SW 1271 (cell line): ENCODE measurements at places on chromosomes 5 and 9.

DNA sequence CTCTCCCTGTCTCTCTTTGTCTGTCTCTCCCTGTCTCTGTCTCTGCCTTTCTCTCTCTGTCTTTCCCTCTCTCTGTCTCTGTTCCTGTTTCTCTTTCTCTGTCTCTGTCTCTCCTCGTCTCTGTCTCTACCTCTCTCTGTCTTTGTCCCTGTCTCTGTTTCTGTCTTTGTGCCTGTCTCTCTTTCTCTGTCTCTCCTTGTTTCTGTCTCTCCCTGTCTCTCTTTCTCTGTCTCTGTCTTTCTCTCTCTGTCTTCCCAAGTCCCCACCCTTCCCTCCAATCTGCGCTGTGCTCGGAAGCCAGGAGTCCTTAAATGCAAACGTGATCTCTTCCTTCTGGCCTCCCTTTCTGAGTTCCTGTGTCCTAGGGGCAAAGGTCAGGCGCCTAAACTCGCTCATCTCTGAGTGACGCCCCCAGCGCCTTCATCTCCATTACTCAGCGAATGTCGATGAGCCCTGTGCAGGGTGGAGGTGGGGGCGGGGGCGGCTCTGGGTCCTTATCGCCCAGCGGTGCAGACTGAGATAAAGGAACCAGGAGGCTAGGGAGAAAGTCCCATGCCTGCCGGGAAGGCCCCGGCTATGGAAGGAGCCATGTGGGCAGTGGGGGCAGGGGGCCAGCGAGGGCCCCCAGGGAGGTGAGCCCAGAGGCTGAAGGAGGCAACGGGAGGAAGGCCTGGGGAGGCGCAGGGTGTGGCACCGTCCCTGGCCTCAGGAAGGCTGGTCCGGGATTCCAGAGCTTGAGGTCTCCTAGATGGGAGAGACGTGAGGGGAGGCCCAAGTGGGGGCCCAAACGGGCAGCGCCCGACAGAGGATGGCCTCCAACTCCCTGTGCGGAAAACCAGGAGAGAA is 1.5 kb upstream of the SLC6A19 start:
- no peak for DNase-seq

DNA sequence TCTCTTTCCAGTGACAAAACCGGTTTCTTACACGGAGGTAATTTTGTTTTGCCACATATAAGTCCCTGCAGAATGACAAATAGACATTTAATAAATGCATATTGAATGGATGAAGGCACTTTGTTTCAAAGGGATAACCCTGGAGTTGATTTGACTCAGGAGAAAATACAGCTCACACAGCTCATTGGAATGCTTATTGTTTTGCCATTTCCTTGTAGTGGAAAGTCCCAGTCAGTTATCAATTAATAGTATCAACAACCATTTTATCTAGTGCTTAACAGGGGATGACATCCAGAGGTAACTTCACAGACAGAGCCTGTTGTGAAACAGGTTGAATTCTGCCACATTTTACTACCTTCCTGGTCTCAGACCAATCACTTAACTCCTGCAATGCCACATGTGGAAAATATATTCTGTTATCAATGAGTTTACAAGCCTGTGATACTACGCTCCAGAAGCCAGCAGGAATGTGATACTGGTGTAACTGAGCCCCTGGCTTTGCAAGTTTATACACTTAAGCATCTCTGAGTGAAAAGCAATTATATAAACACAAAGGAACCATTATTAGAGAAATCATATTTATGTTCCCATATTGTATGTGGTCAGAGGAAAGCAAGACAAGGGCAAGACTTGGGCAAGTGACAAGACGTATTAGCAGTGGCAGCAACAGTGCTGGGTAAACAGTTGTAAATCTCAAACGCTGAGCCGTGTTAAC is 123.1 kb upstream of the ANKRD55 start:
- DNase-seq, result no peak

GRCh38 chr9:137217276-137218211 is 4.5 kb downstream of the RNF208 start:
- peak; percentile 89 for DNase-seq

GRCh38 chr5:125093776-125094175 is 347.3 kb upstream of the ZNF608 start:
- DNase-seq, result peak; percentile 39

DNA sequence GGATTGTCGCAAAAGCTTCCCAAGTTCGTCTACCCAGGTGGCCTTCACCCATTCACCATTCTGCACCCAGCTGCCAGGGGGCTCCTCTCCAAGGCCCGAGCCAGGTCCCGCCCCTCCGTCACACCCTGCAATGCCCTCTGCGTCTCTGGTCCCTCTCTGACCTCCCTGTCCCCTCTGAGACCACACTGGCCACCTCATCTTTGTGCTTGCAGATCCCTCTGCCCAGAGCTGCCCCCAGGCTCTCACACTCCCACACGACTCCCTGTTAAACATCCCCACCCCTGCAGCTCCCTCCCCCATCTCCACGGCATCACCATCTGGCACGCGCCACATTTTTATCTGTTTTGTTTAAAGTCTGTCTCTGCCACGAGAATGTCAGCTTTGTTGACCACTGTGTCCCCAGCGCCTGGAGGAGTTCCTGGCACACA is 243.6 kb downstream of the PBX3 start:
- DNase-seq, result no peak

- DNase-seq, result no peak
Measured at GRCh38 chr5:179008667-179009066, 13.5 kb upstream of the GRM6 start.

DNA sequence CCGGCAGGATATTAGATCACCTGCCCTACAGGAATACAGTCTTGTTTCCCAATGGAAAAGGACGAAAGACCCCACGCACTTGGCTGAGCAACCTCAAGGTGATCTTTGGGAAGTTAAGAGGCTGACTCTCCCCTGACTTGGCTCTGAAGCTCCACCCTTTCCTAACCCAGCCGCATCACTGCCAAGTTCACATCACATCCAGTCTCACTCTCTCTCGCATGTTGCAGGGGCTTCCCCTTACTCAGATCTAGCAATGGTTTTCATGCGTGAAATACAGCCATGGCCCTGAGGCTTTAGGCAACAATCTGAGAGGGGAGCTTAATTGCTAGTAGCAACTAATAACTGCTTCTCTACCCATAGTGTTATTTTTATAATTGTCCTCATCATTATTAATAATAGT is 211.6 kb downstream of the DOCK8 start:
- DNase-seq, result no peak

DNA sequence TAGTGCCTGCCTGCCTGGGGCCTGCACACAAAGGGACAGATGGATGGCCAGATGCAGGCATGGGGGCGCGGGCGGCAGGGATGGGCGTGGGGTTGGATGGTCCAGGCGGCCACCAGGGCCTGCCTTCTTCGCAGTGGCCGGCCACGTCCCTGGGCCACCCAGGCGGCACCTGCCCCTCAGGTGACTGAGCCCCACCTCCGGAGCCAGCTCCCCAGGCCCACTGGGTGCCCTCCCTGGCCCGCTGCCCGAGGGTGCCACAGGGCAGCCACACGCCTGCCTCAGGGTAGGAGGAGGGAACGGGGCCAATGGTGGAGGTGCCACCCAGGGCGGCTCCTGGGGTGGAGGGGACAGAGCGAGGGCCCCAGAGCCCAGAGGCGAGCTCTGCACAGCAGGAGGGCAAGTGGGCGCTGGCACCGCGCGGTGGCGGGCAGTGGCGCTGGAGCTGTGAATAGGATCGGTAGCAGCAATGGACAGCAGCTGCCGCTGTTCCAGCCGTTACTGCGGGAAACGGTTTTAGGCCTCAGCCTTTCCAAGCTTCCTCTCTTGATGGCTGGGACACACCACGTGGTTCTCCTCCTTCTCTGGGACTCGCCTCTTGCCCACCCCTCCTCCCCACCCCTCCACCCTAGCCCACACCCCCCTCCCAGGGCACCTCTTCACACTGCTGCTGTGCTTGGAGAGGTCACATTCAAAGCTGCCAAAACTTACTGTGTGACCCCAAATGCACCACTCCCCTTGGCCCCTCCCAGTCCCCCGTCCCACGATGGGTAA is 19.1 kb downstream of the LHX3 start:
- no peak for DNase-seq
